Ovary (tissue), 10 donors: ENCODE measurements at places on chromosomes 16 and 17. TPM values are rescaled to one million over a fixed set of nuclear protein-coding genes. Genes with fewer than 3 reads are reported as not detected.
A peak's percentile ranks its signal among the peaks of the same experiment; 100 is the strongest.

The TBC1D3K gene
- not detected for total RNA-seq

- DNase-seq = peak; percentile 47
- H3K4me1 ChIP-seq = peaks cover 19% of the 10 kb centered on the region
- H3K4me3 ChIP-seq = no peak overlapping the region
- no peaks in the 10 kb centered on the region for H3K36me3 ChIP-seq
Observed at GRCh38 chr17:80970044-80970761, 21.4 kb upstream of the CHMP6 start.

- H3K36me3 ChIP-seq = no peaks in the 10 kb centered on the region
- H3K27me3 ChIP-seq = no peaks in the 10 kb centered on the region
- H3K4me1 ChIP-seq = no peaks in the 10 kb centered on the region
- no peak for DNase-seq
- no peak overlapping the region for H3K27ac ChIP-seq
Observed at GRCh38 chr16:74320707-74321106, 24.1 kb downstream of the PSMD7 start.

The EVPLL gene
- total RNA-seq = not detected

DNA sequence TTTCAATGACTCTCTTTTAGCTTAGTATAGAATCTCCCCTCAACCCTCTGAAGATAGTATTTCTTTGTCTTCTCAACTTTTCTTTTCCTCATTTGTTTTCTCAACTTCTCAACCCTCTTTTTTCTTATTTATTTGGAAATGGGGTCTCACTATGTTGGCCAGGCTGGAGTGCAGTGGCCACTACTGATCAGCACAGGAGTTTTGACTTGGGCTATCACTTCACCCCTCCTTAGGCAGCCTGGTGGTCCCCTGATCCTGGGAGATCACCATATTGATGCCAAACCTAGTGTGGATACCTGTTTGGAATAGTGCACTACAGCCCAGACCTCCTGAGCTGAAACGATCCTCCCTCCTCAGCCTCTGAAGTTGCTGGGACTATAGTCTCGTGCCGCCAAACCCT, 79.8 kb downstream of the PITPNC1 start:
- H3K4me3 ChIP-seq = no peak overlapping the region
- H3K4me1 ChIP-seq = no peaks in the 10 kb centered on the region
- no peak for DNase-seq

DNA sequence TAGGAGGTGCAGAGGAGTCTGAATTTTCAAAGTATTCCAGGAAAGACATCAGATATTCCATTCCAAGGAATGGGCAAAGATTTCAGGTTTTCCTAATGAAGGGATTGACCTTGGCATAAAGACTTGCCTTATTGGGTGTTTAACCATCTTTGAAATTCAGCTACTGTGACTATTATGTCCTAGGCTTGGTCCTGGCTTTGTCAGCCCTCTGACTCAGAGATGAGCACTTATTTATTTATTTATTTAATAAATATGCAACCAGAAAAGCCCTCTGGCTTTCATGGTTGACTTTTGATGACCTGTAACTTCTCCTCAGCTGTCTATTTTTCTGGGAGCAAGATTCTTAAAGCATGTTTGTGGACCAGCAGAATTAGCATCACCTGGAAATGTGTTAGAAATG, 455.1 kb downstream of the KIF2B start:
- no peak overlapping the region for H3K27ac ChIP-seq
- H3K4me1 ChIP-seq = no peaks in the 10 kb centered on the region
- no peaks in the 10 kb centered on the region for H3K36me3 ChIP-seq
- no peak overlapping the region for H3K4me3 ChIP-seq

The ABCA9 gene
- total RNA-seq = 30.8 TPM

The DNASE1 gene
- total RNA-seq = 11.2 TPM

GRCh38 chr17:60496041-60496440, 30.0 kb downstream of the APPBP2 start:
- peaks cover 1% of the 10 kb centered on the region for H3K4me1 ChIP-seq
- H3K4me3 ChIP-seq = no peak overlapping the region
- no peaks in the 10 kb centered on the region for H3K36me3 ChIP-seq
- no peak overlapping the region for H3K27ac ChIP-seq
- H3K27me3 ChIP-seq = no peaks in the 10 kb centered on the region

The PDF gene
- 11.4 TPM for total RNA-seq

DNA sequence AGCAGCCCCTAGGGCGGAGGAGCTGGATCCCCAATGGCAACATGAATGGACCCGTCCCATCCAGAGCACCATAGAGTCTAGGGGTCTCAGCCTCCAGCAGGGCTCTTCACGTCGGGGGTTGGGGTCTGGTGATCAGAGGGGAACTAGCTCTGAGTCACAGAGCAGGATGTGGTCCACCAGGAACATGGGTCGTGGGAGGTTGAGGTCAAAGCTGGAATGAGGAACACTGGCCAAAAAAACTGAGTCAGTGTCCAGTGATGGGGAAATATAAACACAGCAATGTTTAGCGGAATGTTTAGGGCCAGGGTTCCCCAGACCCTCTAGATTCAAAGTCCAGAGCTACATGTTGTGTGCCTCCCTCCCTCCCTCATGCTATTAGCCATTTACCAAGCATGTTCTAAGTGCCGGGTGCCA, 79.1 kb upstream of the C16orf82 start:
- no peaks in the 10 kb centered on the region for H3K36me3 ChIP-seq
- H3K4me3 ChIP-seq = no peak overlapping the region
- H3K27ac ChIP-seq = no peak overlapping the region
- no peak for DNase-seq

The PRR35 gene
- not detected for total RNA-seq

GRCh38 chr16:86930001-86930400, 351.7 kb downstream of the FOXL1 start:
- H3K4me1 ChIP-seq = peaks cover 5% of the 10 kb centered on the region
- H3K27ac ChIP-seq = no peak overlapping the region
- H3K27me3 ChIP-seq = no peaks in the 10 kb centered on the region

GRCh38 chr17:82938873-82939620, 99.2 kb upstream of the ZNF750 start:
- DNase-seq = no peak
- H3K4me3 ChIP-seq = no peak overlapping the region
- H3K4me1 ChIP-seq = no peaks in the 10 kb centered on the region

DNA sequence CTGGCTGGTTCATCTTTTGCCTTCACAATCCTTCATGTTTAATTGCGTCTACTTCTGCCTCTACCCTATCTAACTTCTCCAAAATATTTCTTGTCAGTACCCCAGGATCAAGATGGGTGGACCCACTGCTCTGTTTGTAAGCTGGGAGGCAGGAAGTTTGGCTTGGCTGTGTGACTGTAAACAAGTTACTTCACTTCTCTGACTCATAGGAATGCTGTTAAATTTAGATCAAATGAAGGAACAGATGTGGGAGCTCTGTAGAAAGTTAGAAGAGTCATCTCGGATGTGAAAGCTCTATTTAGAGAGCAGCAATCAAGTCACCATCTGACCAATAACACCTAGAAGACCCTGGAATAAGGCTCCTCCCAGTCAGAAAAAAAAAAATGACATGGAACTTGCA, 55.2 kb upstream of the MRTFB start:
- no peaks in the 10 kb centered on the region for H3K36me3 ChIP-seq
- H3K4me3 ChIP-seq = no peak overlapping the region
- no peak for DNase-seq
- peaks cover 19% of the 10 kb centered on the region for H3K4me1 ChIP-seq
- no peak overlapping the region for H3K27ac ChIP-seq

The IST1 gene
- 196 TPM for total RNA-seq

GRCh38 chr17:4895657-4896331, 3.5 kb upstream of the C17orf107 start:
- peaks cover 8% of the 10 kb centered on the region for H3K4me1 ChIP-seq
- no peak overlapping the region for H3K4me3 ChIP-seq
- H3K27me3 ChIP-seq = no peaks in the 10 kb centered on the region
- no peak overlapping the region for H3K27ac ChIP-seq
- H3K36me3 ChIP-seq = no peaks in the 10 kb centered on the region

DNA sequence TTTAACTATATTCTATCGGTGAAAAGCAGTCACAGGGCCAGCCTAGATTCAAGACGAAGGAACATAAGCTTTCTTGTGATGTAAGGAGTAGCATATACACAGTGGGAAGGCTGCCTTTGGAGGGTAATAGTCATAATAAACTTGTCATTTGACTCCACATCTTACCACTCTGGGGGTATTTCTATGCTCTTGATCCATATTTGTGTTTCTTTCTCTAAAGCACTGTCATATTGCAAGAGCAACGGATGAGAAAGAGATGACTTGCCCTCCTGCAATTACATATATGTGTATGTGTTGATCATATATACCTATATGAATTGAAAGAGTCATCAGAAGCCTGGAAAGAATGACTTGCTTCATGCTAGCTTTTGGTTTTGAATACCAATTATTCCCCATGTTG, 225.4 kb upstream of the HS3ST3A1 start:
- no peak overlapping the region for H3K27ac ChIP-seq
- no peaks in the 10 kb centered on the region for H3K4me1 ChIP-seq
- DNase-seq = no peak
- no peaks in the 10 kb centered on the region for H3K36me3 ChIP-seq
- no peaks in the 10 kb centered on the region for H3K27me3 ChIP-seq
- H3K4me3 ChIP-seq = no peak overlapping the region

DNA sequence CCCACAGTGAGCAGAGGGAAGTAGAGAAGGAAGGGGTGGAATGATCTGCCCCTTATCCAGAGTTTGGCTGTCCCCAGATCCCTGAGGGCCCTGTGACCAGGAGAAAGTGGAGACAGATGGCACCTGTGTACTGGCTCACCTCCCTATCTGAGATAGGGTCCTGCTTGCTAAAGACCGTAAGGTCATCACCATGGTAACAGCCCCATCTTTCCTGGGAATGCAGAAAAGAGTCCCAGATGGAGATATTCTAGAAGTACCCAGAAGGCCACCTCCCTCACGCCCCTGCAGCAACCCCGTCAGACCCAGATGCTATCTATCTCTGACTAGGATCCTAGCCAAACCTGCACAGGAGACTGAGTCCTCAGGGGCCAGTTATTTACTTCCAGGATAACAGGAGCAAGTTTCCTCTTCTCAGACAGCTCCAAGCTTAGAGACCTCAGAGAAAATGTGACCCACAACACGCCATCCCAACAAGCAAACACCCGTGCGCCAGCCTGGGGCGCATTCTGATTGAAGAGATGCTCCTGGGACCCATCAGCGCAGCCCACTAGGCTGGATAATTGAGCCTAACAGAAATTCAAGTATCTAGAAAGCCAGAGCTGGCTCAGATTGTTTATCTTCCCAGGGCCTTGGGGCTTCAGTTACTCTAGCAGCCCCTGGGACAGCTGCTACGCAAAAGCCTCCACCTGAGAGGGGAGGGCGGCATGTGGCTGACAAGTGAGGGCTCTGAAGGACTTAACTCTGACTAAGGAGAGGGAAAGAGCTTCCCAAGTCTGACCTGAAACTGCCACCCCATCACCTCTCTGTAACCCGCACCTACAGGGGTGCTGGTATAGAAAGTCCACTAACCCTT, 1.9 kb downstream of the ORMDL3 start:
- DNase-seq = no peak
- no peak overlapping the region for H3K27ac ChIP-seq
- peaks cover 6% of the 10 kb centered on the region for H3K4me1 ChIP-seq
- no peaks in the 10 kb centered on the region for H3K36me3 ChIP-seq
- H3K4me3 ChIP-seq = no peak overlapping the region

DNA sequence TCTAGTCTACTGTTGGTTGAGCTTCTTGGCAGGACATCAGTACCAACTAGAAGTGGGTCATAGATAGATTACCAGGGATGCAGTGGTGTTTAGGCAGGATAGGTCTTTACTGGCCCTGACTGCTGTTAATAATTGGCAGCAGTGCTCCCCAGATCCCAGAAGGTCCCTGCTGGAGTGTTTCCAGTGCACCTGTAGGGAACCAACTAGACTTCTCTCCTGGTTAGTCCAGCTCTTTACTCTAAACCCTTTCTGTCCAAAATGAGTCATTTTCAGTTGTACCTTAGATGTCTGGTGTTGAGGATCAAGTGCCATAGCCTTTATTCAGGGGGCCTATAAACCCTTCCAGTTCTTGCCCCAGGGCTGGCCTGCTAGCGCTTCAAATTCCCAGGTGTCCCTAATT, 8.7 kb downstream of the POLR2C start:
- no peaks in the 10 kb centered on the region for H3K36me3 ChIP-seq
- peaks cover 8% of the 10 kb centered on the region for H3K4me1 ChIP-seq
- no peak for DNase-seq
- H3K27me3 ChIP-seq = no peaks in the 10 kb centered on the region

DNA sequence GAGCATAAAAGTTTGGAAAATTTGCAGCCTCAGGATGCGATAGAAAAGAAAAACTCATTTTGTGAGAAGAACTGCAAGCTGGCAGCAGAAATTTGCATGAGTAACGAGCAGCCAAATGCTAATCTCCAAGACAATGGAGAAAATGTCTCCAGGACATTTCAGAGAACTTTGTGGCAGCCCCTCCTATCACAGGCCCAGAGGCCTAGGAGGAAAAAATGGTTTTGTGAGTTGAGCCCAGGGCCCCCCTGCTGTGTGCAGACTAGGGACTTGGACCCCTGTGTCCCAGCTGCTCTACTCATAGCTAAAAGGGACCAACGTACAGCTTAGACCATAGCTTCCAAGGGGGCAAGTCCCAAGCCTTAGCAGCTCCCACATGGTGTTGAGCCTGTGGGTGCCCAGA, 34.3 kb downstream of the APPBP2 start:
- H3K36me3 ChIP-seq = no peaks in the 10 kb centered on the region
- peaks cover 1% of the 10 kb centered on the region for H3K4me1 ChIP-seq
- H3K4me3 ChIP-seq = no peak overlapping the region
- H3K27ac ChIP-seq = no peak overlapping the region
- no peak for DNase-seq
- H3K27me3 ChIP-seq = no peaks in the 10 kb centered on the region

The TEX14 gene
- total RNA-seq = 0.60 TPM

DNA sequence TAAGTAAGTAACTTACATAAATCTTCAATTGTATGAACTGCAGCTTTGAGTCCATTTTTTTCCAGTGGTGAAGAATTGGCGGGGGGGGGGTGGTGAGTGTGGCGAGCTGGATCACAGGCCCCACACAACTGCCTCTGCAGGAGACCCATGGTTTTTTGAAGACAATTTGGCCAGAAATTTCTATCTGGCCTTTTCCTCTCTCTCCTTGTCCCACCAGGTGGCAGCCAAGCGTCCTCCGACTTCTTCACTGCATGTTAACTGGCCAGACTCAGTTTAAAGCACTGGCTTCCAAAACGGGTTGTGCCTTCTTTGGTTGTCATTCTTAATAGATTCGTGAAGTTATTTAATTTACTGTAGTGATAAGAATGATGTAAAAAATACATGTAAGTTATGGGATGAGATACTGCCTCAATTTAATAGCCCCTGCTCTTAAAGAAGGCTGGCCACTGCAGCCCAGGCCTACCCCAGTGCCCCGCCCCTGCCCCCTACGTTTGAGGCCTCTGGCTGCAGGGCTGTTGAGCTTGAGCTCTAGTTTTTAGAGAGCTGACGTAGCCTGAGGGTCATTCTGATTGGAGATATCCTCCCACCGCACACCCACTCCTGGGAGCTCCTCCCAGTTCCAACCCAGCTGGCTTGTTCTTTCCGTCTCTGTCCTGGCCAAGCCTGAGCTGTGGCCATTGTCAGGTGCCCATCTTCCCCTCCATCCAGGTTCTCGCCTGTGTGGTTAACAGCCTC, 36.4 kb downstream of the AKAP1 start:
- H3K4me3 ChIP-seq = no peak overlapping the region
- H3K27ac ChIP-seq = no peak overlapping the region
- no peaks in the 10 kb centered on the region for H3K36me3 ChIP-seq

- no peaks in the 10 kb centered on the region for H3K36me3 ChIP-seq
- DNase-seq = no peak
- H3K4me3 ChIP-seq = peak overlapping the region; percentile 75
- no peak overlapping the region for H3K27ac ChIP-seq
- H3K4me1 ChIP-seq = peaks cover 12% of the 10 kb centered on the region
Observed at GRCh38 chr17:4998732-4999429, 1.1 kb downstream of the KIF1C start.

The SPECC1 gene
- 85.6 TPM for total RNA-seq

The THAP11 gene
- 31.7 TPM for total RNA-seq
